Smooth muscle cell of the umbilical artery (primary cell): ENCODE measurements at places on chromosomes 7 and 10. TPM values are rescaled to one million over a fixed set of nuclear protein-coding genes. Genes with fewer than 3 reads are reported as not detected.

The ATP6V0A4 gene
- total RNA-seq, result 0.30 and 0.37 TPM in 2 replicates

The USP54 gene
- 9.8 and 11.8 TPM in 2 replicates for total RNA-seq

The DNAAF5 gene
- 10.4 and 24.6 TPM in 2 replicates for total RNA-seq

The AHR gene
- total RNA-seq, result 38.0 and 82.5 TPM in 2 replicates

The FAM25A gene
- total RNA-seq, result not detected in 2 replicates

The STEAP4 gene
- total RNA-seq, result 0.89 TPM in 1 of 2 replicates, not detected in the other

The MYO1G gene
- under 0.01 and 0.05 TPM in 2 replicates for total RNA-seq
